Kidney glomerular epithelial cell (primary cell): ENCODE measurements at places on chromosomes 1 and 21.
A peak's percentile ranks its signal among the peaks of the same experiment; 100 is the strongest.

DNA sequence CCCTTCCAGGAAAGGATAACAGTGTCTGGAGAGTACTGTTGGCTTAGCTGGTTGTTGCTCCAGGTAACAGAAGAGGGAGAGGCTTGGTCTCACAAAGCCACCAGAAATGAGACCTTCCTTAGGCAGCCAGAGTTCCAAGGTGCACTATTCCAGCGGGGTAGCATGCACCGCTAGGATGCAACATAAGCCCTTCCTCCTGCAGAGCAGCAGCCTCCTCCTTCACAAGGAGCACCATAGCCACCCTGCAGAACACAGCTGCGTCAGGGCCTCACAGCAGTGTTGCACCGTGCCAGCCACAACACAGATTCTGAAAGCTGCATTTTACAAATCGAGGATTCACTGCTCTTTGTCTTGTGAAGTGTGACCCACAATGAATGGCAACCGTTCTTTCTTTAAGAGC is 142.0 kb downstream of the CLIC6 start:
- no peak for DNase-seq

- peak; percentile 7 for DNase-seq
These were observed 86.1 kb downstream of the BACH1 start for GRCh38 chr21:29384683-29385359.

DNA sequence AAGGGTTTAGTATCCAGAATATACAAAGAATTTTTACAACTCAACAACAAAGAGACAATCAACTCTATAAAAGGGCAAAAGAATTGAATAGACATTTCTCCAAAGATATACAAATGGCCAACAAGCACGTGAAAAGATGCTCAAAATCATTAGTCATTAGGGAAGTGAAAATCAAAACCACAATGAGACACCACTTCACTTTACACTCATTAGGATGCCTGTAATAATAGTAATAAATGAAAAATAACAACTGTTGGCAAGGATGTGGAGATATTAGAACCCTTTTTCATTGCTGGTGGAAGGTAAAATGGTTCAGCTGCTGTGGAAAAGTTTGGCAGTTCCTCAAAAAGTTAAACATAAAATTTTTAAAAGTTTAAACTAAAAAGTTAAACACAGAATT is 7.0 kb upstream of the ABCD3 start:
- DNase-seq = peak; percentile 4

DNA sequence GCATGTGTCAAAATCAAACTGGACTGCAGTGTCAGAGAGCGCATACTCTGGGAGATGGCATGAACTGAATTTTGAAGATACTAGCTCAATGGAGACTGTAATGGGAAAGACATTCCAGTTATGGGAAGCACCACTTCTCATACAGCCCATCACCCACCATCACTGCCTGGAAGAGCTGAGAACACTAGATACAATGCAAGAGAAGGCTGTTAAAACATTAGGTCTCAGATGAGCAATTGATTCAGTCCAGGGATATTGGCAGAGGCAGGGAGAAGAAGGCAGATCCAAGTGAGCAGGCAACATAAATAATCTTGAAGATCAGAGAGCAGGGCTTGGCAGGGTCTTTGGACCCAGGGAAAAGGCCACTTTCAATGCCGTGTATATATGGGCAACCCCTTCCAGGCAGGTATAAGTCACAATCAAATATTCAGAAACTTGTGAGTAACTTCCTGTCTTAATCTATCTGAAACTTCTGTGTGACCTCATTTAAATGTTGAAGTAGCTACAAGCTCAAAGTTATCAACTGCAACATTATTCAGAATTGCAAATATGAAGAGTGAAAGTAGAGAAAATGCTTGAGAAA is 290.3 kb upstream of the SGIP1 start:
- no peak for DNase-seq

DNA sequence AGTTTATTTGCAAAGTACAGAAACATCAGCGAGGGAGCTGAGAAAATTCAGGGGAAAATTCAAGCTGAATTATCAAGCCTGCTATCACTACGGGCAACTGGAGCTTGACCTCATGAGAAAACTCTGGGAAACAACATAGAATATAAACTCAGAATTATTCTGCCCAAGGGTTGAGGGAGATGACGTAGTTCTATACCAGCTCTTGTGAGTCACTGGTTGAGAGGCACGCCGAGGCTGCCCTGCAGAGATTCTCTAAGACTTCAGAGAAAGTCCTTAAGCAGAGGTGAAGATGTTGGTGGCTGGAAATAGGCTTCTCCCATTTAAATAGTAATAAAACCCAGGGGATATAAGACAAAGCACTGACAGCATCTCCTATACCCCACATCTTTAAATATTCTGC is 12.3 kb downstream of the SYDE2 start:
- no peak for DNase-seq

DNA sequence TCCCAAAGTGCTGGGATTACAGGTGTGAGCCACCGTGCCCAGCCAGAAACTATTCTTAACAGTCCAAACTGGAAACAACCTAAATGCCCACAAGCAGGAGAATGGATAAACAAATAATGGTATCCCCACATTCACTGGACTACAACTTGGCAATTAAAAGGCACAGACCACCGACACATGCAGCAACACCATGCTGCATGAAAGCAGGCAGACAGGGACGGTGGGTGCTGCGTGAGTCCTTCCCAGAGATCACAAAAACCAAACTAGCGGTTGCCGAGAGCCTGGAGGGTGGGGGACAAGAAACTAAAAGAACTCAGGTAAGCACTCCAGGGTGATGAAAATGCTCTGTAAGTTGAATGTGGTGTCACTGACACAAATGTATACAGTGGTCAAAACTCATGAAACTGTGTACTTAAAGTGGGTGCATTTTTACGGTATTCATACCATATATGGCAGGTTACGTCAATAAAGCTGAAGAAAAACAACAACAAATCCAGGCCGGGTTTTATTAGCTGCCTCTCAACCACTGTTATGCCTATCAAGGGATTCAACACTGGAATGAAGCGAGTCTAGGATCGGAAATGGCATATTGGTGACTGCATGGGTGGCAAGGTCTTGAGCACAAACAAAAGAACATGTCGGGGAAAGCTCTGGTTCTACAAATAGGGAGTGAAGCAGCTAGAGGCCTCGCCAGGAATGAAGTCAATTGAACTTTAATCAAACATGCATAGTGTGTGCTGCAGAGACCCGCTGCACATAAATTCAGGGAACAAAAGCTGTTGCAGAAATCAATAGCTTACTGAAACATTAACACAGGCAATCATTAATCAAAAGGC is 52.4 kb downstream of the SLC45A1 start:
- no peak for DNase-seq

DNA sequence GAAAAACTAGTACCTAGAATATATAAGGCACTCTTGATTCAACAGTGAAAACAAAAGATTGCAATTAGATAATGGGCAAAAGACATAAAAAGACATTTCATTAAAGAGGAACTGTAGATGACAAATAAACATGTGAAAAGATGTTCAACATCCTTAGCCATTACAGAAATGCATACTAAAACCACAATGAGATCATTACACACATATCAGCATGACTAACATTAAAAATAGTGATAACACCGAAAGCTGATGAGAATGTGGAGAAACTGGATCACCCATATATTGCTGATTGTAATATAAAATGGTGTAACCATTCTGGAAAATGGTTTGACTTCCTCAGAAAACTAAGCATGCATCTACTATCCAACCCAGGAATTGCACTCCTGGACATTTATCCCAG is 340.3 kb downstream of the SEC16B start:
- no peak for DNase-seq

DNA sequence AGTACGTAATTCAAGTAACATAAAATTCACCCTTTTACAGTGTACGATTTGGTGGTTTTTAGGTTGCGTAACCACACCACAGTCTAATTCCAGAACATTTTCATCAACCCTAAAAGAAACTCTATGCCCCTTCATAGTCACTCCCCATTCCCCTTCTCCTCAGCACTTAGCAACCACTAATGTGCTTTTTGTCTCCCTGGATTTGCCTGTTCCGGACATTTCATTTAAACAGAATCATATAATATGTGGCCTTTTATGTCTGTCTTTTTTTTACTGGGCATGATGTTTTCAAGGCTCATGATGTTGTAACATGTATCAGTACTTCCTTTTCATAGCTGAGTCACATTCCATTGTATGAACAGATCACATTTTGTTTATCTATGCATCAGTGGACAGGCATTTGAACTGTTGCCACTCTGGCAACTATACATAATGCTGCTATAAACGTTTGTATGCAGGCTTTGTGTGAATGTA is 20.8 kb downstream of the OBSCN start:
- no peak for DNase-seq

GRCh38 chr1:69139007-69139406 is 428.7 kb upstream of the LRRC7 start:
- DNase-seq = no peak

GRCh38 chr1:55958498-55958897 is 620.9 kb downstream of the PLPP3 start:
- DNase-seq = no peak

- DNase-seq = no peak
These were observed 44.0 kb downstream of the TRIM62 start for GRCh38 chr1:33137800-33138199.

GRCh38 chr1:242225767-242226573 is 227.1 kb upstream of the MAP1LC3C start:
- DNase-seq = no peak

GRCh38 chr1:226772446-226773139 is 33.5 kb upstream of the ITPKB start:
- no peak for DNase-seq
